ENCODE measurements at places on chromosomes 12 and 14.

DNA sequence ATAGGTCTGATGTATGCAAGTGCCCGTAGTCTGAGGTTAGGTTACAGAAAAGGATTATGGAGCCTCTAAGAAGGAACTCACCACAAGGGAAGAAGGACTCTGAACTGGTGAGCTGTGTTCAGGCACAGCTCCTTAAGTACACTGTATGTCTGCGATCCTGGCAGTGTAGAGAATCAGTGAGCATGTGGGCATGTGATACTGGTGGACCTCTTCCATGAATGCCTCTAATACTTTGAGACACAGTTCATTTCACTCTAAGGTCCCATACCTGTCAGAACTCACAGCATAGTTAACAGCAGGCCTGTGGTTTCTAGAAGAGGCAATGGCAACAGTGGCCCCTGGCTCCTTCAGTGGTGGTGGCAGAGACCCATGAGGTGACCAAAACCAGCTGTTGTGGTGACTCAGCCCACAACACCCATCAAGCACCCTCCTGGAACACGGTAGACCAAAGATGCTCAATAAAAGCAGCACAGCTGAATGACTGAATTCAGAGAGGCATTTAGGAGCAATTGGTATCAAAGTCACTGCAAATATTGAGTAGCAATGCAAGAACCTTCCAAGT, 6.9 kb upstream of the OR6J1 start:
- DNase-seq, result no peak

GRCh38 chr14:93142854-93143652, 27.3 kb upstream of the ITPK1 start:
- no peak for DNase-seq

DNA sequence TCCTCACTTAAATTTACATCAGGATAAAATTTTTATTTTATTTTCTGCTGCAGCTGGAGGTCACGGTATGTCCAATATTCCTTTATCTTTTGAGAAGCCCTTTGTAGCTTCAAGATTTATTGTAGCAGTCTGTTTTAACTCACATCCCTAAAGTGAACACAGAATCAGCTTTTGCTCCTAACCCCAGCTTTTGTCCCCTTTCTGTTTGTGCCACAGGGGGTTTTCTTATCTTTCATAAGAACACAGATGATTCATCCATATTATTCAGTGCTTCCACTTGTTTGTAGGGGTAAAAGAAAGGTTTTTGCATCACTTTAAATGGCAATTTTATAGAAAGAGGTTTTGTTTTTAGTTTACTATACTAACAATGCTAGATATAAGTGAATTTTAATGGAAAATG, 21.8 kb upstream of the PIK3C2G start:
- DNase-seq, result no peak

- DNase-seq, result peak; percentile 88
Measured at GRCh38 chr12:14396071-14396470, 30.6 kb downstream of the ATF7IP start.

GRCh38 chr12:112319395-112319794, 62.8 kb downstream of the HECTD4 start:
- DNase-seq, result no peak

Measured in CD4-positive, alpha-beta T cell (primary cell).